Brain pericyte (primary cell): ENCODE measurements at places on chromosomes 16 and 17.

DNA sequence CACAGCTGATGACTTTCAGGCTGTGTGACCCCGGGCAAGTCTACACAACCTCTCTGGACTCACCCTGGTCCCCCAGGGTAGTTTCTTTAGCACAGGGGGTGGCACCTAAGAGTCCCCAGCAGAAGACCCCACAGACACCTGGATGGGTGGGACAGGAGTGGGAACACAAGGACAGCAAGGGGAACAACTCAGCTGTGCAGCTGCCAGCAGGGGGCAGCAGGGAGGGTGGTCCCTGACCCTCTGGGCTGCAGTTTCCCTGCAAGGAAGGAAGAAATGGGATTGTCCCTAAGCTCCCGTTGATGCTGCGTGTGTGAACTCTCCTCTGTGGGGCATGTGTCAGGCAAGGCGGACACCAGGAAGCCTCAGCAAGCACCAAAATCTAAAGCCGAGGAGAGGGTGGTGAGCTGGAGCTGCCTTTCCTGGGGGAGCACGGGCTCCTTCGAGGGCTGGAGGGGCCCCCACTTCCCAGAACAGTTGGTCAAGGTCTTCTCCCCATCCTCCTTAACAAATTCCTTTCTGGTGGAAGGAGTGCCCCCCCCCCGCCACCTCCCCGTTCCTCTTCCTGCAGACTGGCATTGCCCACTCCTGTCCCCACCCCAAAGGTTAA lies 24.1 kb upstream of the CDH5 start:
- no peak for DNase-seq

DNA sequence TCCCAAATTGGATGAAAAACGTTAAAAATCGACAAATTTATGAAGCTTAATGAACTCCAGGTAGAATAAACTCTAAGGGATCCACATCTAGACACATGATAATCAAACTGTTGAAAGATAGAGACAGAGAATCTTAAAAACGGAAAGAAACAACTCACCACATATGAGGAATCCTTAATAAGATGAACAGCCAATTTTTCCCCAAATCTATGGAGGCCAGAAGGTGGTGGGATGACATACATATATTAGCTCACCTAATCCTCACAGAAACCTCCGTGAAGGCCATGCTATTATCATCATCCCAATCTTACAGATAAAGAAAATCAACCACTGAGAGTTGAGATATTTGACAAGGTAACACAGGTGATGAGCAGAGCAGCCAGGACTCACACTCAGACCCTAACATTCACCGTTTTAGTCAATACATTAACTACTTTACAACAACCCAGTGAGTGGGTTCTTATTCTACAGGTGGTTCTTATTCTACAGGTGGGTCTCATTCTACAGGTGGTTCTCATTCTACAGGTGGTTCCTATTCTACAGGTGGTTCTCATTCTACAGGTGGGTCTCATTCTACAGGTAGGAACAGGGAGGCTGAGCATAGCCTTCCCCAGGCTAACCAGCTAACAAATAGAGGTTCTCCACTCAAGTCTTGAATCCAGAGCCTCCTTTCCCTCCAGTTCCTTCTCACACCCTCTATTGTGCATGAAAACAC lies 4.8 kb downstream of the CACNG1 start:
- no peak for DNase-seq

GRCh38 chr17:81966343-81967243 lies 5.6 kb upstream of the NOTUM start:
- DNase-seq: no peak

DNA sequence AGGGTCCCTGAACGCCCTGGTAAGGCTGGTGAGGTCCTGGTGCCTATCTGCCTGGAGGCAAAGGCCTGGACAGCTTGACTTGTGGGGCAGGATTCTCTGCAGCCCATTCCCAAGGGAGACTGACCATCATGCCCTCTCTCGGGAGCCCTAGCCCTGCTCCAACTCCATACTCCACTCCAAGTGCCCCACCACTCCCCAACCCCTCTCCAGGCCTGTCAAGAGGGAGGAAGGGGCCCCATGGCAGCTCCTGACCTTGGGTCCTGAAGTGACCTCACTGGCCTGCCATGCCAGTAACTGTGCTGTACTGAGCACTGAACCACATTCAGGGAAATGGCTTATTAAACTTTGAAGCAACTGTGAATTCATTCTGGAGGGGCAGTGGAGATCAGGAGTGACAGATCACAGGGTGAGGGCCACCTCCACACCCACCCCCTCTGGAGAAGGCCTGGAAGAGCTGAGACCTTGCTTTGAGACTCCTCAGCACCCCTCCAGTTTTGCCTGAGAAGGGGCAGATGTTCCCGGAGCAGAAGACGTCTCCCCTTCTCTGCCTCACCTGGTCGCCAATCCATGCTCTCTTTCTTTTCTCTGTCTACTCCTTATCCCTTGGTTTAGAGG lies 23.5 kb upstream of the BEAN1 start:
- no peak for DNase-seq

DNA sequence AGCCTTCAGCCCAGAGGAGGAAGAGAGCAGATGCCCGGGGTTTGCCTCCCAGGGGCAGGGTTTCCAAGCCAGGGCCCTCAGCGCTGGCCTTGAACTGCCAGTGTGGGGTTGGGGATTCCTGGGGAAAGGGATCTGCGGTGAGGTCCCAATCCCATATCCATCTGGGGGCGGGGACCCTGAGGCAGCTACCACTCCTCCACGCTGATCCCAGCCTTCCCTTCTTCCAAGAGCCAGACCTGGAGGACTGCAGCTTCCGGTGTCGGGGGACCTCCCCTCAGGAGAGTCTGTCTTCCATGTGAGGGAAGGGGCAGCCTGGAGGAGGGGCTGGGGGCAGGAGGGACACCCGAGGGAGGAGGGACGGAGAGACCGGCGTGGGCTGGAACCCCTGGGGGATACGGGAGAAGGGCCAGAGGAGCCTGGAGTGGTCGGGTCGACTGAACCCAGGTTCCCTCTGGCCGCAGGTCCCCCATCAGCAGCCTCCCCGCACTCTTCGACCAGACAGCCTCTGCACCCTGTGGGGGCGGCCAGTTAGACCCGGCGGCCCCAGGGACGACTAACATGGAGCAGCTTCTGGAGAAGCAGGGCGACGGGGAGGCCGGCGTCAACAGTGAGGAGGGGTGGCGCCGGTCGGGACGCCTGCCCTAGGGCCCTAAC lies 10.7 kb upstream of the CISD3 start:
- no peak for DNase-seq

- no peak for DNase-seq
Observed at GRCh38 chr16:56318827-56319140, 106.6 kb downstream of the AMFR start.

DNA sequence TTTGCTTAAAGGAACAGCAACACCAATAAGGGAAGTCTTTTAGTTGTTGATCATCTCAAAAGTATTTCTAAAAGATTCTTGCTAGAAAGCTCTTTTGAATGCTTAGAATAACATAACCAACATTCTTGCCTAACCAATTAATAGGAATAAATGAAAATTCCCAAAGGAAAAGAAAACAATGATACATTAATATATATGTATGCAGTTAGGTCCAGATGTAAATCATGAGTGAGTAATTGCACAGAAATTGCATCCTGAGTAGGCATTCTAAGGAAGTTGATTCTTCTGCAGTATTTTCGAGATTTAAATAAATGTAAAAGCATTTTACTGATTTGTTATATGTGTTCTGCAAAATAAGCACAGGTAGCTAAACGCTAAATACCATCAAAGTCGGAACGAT lies 22.1 kb downstream of the COX10 start:
- no peak for DNase-seq

DNA sequence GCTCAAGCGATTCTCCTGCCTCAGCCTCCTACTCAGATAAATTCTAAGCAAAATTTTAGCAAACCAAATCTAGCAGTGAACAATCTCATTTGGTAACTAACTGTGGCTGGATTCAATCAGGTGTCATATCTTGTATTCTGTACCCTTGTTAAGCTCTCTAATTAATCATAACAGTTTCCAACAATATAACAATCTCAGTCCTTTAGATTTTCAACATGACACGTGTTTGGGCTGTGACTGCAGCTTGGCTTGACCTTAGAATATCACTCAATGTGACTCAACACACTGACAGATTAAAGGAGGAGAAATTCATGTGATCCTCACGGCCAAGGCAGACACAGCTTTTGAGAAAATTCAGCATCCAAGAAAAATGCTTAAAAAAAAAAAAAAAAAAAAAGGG lies 133.6 kb downstream of the BANP start:
- DNase-seq: no peak

DNA sequence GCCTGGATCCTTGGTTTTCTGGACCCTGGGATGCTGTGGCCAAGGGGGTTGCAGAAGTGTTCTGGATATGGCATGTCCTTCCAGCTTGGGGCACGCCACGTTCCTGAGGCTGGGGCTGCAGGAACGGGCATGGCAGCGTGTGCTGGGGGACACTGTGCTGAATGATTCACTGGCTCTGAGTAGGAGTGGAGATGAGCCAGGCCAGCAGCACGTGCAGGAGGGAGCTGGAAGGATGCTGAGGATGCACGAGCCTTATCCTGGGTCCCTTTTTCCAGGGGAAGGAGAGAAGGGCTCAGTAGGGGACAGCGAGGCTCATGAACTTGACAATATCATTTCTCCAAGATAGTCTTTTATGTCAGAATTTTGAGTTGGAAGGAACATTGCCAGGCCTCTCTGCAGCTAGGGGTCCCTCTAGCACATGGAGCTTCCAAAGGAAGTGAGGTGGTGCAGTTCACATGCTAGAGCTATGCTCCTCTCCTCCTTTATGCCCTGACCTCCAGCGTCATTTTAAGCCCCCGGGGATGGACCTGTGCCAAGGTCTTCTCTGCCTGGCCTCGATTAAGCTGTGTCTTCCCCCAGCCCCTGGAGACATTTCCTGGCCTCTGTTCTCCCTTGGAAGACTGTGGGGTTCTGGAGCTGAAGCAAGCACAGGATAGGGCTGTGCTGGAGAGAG lies 125.9 kb downstream of the OR1D5 start:
- DNase-seq: no peak

DNA sequence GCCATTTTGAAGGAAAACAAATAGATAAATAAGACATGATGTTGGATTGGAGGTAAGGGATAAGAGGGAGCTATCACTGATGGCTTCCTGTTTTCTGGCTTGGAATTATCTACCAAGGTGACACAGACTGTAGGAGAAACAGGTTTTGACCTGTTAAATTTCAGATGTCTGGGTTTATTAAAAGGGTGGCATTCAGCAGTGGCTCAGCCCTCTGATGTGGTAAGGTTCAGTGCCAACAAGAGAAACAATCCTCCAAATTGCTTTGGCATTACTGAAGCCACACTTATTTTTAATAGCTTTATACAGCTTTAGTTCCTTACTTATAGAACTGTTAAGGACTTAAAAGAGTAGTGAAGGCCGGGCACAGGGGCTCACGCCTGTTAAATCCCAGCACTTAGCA lies 37.0 kb upstream of the AKAP1 start:
- DNase-seq: no peak

DNA sequence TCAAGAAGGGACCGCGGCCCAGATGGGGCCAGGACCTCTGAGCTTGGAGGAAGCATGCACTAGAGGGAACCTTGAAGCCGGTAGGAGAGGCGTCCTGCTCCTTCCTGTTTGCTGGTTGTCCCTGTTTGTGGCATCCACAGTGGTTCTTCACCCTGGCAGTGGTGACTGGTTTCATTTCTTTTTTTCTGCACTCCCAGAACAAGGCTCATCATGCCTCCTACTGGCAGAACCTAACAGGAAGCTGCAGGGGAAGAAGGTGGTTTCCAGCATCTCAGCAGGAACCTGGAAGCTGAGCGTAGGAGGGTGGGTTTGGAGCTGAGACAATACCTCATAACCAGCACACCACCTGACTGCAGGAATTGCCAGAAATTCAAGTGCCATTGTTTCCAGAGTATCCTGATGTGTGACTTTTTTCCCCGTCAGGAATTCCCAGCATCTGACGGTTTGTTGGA lies 5.8 kb downstream of the TMEM231 start:
- no peak for DNase-seq

DNA sequence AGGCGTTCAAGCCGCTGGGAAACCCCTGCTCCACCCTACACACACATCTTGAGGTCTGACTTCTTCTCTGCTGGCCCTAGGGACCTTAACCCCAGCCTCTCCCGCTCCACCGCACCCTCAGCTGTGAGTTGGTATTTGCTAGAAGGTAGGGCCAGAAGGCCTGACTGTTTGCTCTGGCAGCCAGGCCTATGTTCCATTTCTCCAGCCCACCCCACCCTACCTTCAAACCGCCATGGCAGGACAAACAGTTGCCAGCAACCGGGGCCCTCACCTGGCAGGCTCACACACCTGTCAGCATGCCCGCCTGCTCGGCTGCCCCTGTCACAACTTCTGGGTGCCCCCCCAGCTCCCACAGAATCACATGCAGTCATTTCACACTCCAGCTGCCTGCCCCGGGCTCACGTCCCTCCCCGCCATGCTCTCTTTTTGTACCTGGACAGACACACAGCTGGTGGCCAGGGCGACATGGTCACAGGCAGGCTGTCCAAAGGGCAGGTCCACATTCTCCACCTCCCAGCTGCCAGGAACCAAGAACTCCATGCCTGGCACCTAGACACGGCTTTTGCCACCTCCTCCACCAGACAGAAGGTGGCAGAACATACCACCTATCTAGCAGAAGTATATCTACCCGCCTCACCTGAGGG lies 2.6 kb upstream of the ATP2A3 start:
- DNase-seq: no peak

- DNase-seq: no peak
Observed at GRCh38 chr17:50660042-50660886, 25.6 kb downstream of the ABCC3 start.

- no peak for DNase-seq
Observed at GRCh38 chr17:72053449-72053848, 67.4 kb upstream of the SOX9 start.

- no peak for DNase-seq
Observed at GRCh38 chr17:49557312-49558024, 18.2 kb upstream of the NXPH3 start.

GRCh38 chr17:74744714-74745547 lies 3.5 kb upstream of the NHERF1 start:
- DNase-seq: no peak

DNA sequence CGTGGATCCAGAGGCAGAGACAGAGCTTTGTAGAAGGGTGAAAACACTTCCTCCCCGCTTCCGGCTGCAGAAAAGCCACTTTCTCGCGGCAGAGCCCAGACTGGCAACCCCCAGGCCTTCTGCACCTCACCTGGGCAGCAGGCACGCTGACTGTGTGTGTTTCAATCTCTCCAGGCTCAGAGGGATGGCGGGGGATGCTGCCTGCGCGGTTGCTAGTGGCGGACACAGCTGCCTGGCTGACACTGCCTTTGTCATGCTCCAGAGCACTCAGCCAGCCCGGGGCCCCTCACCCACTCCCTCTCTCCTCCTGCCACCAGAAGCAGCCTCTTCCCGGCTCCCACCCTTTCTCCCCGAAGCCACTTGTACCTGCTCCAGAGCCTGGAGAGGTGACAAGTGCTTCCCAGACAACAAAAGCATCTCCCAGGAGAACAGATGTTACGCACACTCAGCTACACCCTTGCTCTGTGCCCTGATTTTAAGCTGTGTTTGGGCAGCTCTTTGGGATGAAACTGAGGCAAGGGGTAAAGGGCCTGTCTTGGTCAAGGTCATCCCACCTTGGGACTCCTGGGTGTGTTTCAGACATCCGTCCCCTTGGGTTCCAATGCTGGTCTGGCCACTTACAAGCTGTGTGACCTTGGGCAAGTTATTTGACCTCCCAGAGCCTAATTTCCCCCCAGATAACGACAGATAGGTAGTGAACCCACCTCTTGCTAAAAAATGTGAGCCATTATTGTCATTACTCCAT lies 9.2 kb upstream of the GLIS2 start:
- no peak for DNase-seq

GRCh38 chr17:12395733-12396354 lies 269.8 kb upstream of the MYOCD start:
- DNase-seq: no peak

- no peak for DNase-seq
Observed at GRCh38 chr17:72631949-72632684, 460.4 kb downstream of the SLC39A11 start.
